Right renal pelvis (tissue), 4 donors: ENCODE measurements at places on chromosomes 16 and 17. TPM values are rescaled to one million over a fixed set of nuclear protein-coding genes. Genes with fewer than 3 reads are reported as not detected.

DNA sequence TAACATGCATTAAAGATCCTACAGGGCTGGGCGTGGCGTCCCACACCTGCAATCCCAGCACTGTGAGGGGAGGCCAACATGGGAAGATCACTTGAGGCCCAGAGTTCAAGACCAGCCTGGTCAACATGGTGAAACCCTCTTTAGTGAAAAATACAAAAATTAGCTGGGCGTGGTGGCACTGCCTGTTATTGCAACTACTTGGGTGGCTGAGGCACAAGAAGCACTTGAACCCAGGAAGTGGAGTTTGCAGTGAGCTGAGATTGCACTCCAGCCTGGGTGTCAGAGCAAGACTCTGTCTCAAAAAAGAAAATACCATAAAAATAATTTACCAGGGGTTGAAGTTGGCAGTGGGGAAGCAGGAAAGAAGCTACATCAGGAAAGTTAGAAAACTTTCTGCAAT lies 12.9 kb downstream of the TXNDC11 start:
- no peak for DNase-seq

The LLGL2 gene
- 77.0 TPM for polyA plus RNA-seq

The ZFP3 gene
- polyA plus RNA-seq: 16.2 TPM

DNA sequence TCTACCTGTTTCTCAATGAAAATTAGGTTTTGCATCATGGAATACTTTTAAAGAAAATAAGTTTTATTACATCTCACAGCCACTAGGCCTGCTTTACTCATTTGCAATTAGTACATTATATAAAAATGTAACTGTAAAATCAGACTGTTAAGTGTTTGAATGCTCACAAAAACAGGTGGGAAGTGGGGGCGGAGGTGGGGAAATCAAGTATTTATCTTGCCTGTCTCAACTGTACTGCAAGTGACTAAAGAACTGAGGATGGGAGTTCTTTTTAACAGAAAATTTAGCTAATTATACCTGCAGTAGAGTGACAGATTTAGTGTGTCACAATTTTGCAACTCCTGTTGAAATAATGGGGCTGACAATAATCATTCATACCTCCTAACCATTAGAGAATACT lies 34.1 kb downstream of the ITFG1 start:
- no peak for DNase-seq

DNA sequence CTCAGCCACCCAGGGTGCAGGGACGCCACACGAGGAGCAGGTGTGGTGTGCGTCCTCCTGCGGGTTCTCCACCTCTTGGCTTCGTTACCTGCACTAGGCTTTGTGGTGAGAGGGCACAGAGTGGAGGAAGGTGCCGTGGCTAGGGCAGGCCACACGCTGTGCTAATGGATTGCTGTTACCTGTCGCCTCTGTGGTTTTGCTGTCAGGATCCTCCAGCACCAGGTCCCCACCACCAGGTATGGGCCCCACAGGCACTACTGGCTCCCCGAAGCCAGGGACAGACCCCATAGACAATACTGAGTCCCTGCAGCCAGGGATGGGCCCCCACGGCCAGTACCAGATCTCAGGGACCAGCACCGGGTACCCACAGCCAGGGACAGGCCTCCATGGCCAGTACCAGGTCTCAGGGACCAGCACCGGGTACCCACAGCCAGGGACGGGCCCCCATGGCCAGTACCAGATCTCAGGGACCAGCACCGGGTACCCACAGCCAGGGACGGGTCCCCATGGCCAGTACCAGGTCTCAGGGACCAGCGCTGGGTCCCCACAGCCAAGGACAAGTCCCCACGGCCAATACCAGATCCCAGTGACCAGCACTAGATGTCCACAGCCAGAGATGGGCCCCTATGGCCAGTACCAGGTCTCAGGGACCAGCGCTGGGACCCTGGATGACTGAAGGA lies 315.6 kb downstream of the SEC14L1 start:
- no peak for DNase-seq

GRCh38 chr16:87207509-87207908 lies 109.7 kb downstream of the C16orf95 start:
- DNase-seq: no peak

The TVP23A gene
- polyA plus RNA-seq: 3.6 TPM

GRCh38 chr17:38602956-38603785 lies 2.6 kb downstream of the SRCIN1 start:
- no peak for DNase-seq

DNA sequence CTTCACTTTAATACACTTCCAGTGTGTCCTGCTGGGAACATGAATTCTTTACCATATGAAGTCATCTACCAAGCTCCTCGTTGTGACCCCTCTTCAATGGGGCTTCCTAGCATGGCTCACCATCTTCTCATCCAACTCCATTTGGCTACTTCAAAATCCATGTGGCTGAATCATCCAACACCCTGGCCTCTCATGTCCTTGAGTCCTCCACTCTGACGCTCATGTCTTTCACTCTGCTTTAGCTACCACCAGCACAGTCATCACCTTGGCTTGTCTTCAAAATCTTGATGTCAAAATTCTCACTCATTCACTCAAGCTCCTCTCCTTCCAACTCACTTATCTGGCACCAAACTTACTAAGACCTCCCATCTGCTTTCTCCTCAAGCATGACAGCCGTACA lies 35.8 kb downstream of the AMFR start:
- no peak for DNase-seq

The GRAPL gene
- polyA plus RNA-seq: 4.4 TPM

GRCh38 chr17:2563061-2563460 lies 30.4 kb upstream of the PAFAH1B1 start:
- no peak for DNase-seq

The HASPIN gene
- 3.9 TPM for polyA plus RNA-seq

- peak; percentile 43 for DNase-seq
Observed at GRCh38 chr17:27609611-27610303, 21.2 kb upstream of the LGALS9 start.

The C17orf50 gene
- polyA plus RNA-seq: 0.08 TPM

DNA sequence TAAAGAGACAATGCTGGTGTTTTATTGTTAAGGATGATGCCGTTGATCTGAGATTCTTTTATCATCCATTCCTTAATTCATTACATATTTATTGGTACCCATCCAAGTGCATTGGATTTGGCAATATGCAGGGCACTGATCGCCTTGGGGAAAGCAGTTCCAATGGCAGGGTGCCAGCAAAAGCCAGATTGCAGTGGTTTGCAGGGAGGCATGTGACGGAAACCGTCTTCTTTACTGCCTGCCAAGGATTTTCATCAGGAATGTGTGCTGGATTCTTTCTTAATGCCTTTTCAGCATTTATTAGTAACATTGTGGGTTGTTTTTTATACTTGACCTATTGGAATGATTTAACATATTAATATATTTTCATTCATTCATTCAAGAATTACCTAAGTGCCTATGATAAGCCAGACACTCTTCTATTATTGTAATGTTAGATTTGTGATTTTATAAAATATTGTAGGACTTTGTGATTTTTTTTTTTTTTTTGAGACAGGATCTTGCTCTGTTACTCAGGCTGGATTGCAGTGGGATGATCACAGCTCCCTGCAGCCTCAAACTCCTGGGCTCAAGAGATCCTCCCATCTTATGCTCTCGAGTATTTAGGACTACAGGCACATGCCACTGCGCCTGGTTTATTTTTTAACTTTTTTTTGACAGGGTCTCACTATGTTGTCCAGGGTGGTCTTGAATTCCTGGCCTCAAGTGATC lies 93.4 kb upstream of the TNRC6A start:
- DNase-seq: peak; percentile 17

DNA sequence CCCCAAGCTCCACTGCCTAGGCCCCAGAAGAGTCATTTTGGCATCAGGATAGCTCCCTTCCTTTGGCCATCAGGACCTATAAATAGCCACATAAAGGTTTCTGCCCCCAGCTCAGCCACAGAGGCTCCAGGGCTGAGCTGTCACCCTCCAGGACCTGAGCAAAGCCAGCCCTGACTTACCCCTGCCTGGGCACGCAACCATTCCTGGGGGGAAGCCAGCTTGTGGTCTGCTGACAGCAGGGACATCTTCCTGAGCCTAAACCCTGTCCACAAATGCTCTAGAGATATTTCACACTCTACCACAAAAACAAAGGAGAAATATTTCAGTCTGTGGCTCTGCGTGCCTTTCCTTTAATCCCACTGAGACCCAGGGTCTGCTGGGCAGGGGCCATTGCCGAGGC lies 123.7 kb upstream of the CCL2 start:
- no peak for DNase-seq
